ENCODE measurements at places on chromosomes 16 and 17.

GRCh38 chr16:30482366-30482765 lies 9.8 kb downstream of the ITGAL start:
- no peak for DNase-seq

DNA sequence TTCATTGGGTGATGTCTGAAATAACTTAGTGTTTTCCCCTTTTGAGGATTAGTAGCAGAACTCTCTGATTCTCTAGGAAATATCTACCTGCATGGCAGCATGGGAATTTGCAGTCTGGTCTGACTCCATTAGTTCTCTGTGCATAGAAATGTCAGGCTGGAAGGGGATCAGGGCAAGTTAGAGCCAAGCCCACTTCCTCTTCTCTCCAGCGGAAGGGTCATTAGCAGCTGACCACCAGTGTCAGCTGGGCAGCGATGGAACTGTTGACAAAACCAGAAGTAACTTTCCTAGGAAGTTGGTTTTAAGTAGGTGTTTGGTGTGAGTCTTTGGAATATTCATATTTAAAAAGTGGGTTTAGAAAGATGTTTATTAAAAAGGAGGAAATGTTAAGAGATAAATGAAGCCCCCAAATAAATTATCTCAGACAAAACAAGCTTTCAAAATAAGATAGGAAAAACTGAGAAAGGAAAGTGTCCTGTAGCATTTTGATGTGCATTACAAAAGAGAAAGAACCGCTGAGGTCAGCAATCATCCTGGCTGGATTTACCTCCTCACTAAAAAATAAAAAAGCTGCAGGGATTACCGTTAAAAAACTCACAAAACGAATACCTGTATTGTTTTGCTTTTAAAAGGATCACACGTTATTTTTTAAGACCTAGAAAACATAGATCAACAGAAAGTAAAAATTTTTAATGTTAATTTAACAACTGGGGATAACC lies 32.4 kb upstream of the MMD start:
- DNase-seq, result no peak

- no peak for DNase-seq
These were observed 94.4 kb upstream of the CIBAR2 start for GRCh38 chr16:85206472-85207356.

- no peak for DNase-seq
These were observed 23.6 kb downstream of the SREBF1 start for GRCh38 chr17:17813055-17813724.

DNA sequence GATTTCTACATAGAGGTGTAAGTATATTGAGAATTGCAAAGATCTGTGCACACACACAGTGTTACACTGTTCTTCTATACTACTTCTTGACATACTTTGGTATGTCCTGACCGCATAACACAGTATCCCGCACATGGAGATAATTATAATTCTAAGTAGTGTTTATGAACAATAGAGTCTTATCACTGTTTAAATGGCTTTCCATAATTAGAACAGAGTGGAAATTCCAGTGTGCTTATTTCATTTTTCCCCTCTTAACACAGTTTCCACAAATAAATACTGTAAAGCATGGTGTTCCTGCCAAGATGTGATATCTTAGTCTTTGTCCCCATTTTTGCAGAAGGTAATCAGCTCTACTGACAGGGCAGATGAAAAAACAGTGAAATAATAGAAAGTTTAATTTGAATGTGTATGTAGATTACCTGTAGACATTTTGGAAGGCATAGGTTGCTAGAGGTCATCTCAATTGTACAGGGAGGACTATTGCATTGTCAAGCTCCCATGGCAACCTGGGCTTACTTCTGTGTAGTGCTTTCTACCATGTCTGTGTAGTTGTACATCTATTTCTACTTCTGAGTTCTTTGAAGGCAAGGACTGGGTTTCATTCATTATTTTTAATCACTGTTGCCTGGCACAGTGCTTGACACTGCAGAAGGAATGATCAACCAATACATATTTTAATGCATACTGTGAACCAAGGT lies 10.1 kb upstream of the KRT28 start:
- DNase-seq, result no peak

DNA sequence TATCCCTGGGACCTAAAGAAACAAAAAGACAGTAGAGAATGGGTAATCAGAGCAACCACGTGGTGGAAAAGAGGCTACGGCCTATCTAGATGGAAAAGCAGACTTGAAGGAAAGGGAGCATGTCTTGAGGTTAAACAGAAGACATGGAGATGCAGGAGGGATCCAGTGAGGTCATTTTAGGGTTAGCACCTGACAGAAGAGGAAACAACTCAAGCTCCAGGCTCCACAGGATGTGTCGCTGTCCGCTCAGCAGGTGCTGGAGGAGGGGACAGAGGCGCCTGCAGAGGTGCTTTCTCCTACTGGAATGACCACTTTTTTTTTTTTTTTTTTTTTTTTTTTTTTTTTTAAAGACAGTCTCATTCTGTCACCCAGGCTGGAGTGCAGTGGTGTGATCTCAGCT lies 47.5 kb upstream of the CLEC3A start:
- no peak for DNase-seq

DNA sequence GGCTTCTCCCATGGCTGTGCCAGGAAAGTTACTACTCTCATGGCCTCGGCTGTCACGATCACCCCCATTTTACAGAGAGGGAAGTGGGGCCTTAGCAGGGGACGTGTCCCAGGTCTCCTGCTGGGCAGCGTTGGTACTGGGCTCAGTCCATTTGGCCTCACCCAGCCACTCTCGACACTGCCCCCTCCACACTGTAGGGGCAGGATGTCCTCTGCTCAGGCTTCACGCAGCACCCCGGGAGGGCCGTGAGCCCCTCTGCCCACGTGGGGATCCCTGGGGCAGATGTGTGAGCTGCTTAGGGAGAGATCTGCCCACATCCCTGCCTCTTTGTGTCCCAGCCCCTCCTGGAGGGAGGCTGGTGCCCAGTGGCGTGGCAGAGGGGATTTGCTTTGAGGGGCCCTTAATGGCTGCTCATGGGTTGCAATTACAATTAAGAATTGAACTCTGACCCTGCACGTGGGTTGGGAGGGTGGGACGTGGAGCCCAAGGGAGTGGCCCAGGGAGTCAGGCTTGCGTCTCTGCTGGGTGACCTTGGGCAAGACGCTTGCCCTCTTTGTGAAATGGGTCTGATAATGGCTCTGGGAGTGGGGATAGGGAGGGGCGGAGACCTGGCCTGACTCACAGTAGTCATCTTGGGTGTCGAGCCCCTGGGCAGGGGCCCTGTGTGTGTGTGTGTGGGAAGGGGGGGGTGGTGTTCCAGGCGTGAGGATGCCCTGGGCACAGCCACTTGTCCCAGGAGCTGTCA lies 2.3 kb upstream of the KCNJ12 start:
- no peak for DNase-seq

GRCh38 chr17:48123111-48123510 lies 15.5 kb downstream of the SNX11 start:
- no peak for DNase-seq

GRCh38 chr17:79997011-79997660 lies 38.5 kb downstream of the TBC1D16 start:
- DNase-seq, result peak; percentile 72
